Left ventricle myocardium inferior (tissue), 1 donor: ENCODE measurements at places on chromosomes 4 and X. TPM values are rescaled to one million over a fixed set of nuclear protein-coding genes. Genes with fewer than 3 reads are reported as not detected.

GRCh38 chr4:137519406-137519805 lies 12.9 kb downstream of the PCDH18 start:
- no peak for DNase-seq

- DNase-seq, result no peak
Measured at GRCh38 chr4:156909010-156909409, 62.6 kb downstream of the PDGFC start.

DNA sequence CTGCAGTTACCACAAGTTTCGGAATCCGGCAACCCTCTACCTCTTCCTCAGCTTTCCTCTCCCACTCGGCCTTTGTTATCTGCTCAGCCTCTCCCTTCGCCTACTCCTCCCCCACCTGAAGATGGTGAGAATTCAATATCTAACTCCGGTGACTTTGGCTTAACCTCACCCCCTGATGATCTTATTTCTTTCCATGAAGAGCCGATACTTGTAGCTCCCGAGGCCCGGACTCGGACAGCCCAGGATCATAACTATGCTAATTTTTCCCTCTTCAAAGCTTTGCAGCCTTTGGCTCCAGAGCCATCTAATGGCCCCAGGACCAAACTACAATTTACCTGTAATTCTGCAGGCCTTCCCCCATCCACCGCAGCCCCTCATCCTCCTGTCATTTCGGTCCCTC lies 32.0 kb upstream of the MGST2 start:
- peak; percentile 21 for DNase-seq

XKRX gene
- total RNA-seq, result not detected

STPG2 gene
- not detected for total RNA-seq
